ENCODE measurements at places on chromosomes 13 and 19. TPM values are rescaled to one million over a fixed set of nuclear protein-coding genes. Genes with fewer than 3 reads are reported as not detected.

Gene NLRP9
- total RNA-seq, result not detected

DNA sequence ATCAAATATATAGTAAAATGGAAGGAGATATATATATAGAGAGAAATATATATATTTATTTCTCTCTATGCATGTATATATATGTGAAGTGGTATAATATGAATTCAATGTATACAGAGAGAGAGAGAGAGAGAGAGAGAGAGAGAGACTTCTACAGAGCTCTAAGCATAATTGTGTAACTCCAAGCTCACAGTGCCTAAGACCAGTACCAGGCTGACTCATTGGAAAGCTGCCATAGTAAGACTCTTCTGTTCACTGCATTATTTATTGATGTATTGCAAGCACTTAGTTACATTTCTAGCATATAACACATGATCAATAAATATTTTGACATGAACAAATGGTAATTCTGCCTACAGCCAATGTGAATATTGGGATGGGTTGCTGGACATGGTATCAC, 1734.7 kb downstream of the SLITRK1 start:
- no peaks in the 10 kb centered on the region for H3K4me1 ChIP-seq
- no peak overlapping the region for H3K27ac ChIP-seq
- no peak for DNase-seq
- no peaks in the 10 kb centered on the region for H3K27me3 ChIP-seq
- H3K4me3 ChIP-seq, result no peak overlapping the region

DNA sequence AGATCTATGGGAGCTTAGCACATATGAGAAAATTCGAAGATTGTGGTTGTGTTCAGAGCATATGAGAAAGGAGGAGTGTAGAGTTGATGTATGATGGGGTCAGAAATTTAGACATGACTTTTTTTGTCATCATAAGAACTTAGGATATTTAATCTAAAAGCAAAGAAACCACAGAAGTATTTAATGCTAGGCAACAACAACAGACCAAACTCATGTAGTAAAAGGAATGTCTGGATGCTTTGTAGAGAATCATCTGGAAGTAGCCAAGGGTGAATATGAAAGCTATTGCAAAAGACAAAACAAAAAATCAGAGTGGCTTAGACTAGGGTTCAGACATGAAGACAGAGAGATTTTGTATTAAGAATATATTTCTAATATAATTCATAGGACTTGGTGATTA, 190.3 kb downstream of the SLITRK1 start:
- no peak overlapping the region for H3K4me3 ChIP-seq
- no peaks in the 10 kb centered on the region for H3K4me1 ChIP-seq
- no peak for DNase-seq
- no peaks in the 10 kb centered on the region for H3K36me3 ChIP-seq

GRCh38 chr19:35545855-35546381, 492 bp downstream of the TMEM147 start:
- H3K27ac ChIP-seq, result peak overlapping the region; percentile 67
- DNase-seq, result peak; percentile 53
- H3K36me3 ChIP-seq, result peaks cover 3% of the 10 kb centered on the region
- peak overlapping the region; percentile 75 for H3K4me3 ChIP-seq

- DNase-seq, result no peak
- no peak overlapping the region for H3K27ac ChIP-seq
- peaks cover 37% of the 10 kb centered on the region for H3K4me1 ChIP-seq
- no peak overlapping the region for H3K4me3 ChIP-seq
- peaks cover 76% of the 10 kb centered on the region for H3K27me3 ChIP-seq
These were observed 2.0 kb downstream of the NPAS1 start for GRCh38 chr19:47021536-47022139.

- no peak overlapping the region for H3K4me3 ChIP-seq
- no peak for DNase-seq
- H3K27me3 ChIP-seq, result no peaks in the 10 kb centered on the region
- H3K4me1 ChIP-seq, result no peaks in the 10 kb centered on the region
- H3K36me3 ChIP-seq, result no peaks in the 10 kb centered on the region
- no peak overlapping the region for H3K27ac ChIP-seq
These were observed 628.3 kb upstream of the SLC10A2 start for GRCh38 chr13:103694471-103694870.

- H3K27me3 ChIP-seq, result no peaks in the 10 kb centered on the region
- H3K27ac ChIP-seq, result no peak overlapping the region
- H3K4me1 ChIP-seq, result no peaks in the 10 kb centered on the region
These were observed 874.8 kb upstream of the SLITRK6 start for GRCh38 chr13:86673931-86674431.

Data from T-cell (primary cell).